ENCODE measurements at places on chromosomes 16 and 17.

- no peak for DNase-seq
Observed at GRCh38 chr16:3874242-3874641, 6.3 kb downstream of the CREBBP start.

GRCh38 chr16:69055008-69055407 is 50.4 kb upstream of the HAS3 start:
- DNase-seq = no peak

- no peak for DNase-seq
Observed at GRCh38 chr16:17556276-17557052, 85.7 kb upstream of the XYLT1 start.

DNA sequence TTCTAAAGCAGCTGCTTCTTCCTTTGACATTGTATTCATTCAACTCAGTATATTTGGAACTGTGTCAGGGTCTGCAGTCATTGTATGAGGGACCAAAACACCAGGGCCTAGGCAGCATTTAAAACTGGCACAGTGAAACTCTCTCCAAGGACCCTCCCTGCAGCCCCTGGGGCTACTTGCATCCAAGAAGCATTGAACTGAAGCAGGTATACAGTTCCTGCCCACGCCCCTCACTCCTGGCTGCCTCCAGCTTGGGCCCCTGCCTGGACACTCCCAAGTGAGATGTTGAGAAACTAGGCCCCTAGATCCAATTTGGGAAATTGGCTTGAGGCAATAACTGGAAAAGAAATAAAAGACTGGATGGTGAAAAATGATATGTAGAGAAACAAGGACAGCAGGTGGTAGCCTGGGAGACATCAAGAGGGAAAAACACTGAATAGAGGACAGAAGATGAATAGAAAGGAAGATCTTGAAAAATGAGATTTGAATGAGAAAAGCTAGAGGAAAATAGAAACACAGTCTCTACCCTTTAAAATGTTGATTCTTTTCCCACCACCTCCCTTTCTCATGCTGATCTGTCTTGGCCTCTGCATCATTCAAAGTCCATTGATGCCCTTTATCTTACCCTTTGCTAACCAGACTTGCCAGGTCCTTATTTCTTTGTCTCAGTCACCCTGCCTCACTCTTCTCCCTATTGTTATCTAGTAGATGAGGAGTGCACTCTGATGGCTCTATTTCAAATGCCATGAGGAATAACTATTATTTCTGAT is 368.8 kb upstream of the CDH8 start:
- DNase-seq = no peak

DNA sequence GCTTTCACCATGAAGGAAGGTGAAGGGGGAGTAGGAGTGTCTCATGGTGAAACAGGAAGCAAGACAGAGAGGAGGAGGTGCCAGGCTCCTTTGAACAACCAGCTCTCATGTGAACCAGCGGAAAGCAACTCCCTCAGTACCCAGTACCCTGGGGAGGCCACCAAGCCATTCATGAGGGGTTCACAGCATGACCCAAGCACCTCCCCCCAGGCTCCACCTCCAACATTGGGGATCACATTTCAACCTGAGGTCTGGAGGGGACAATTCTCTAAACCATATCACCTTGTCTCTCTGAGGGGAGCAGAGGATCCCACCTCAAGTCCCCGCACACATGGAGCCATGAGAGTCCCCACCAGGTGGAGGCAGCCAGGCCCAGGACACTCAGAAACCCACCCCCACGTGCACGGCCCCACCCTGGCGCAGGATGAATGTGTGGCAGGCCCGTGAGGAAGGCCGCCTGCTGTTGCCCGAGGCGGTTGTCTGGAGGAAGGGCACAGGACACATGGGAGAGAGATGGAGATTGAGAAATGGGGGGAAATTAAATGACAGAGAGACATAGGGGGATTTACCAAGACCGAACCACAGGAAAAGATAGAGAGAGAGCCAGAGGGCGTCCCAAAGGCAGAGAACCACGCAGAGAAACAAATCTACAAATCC is 85.9 kb downstream of the TMEM132E start:
- DNase-seq = no peak

DNA sequence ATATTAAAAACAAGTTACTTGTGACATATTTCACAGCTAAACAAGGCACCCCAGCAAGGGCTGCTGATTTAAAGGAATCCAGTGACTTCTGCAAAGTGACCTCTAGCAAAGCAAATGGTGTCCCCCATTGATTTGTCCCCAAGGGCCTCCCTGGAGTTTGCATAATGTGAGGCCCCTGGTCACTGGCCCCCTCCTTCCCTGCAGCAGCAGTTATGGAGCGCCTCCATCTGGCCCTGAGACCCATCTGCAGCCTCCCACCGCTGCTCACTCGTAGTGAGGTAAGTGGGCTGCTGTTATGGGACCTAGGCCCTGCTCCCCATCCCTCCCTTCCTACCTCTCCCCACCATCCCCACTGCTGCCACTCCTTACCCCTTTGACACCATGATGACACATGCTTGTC is 19.6 kb upstream of the EEF2K start:
- DNase-seq = no peak

GRCh38 chr17:31073411-31073810 is 21.4 kb upstream of the NF1 start:
- DNase-seq = no peak

DNA sequence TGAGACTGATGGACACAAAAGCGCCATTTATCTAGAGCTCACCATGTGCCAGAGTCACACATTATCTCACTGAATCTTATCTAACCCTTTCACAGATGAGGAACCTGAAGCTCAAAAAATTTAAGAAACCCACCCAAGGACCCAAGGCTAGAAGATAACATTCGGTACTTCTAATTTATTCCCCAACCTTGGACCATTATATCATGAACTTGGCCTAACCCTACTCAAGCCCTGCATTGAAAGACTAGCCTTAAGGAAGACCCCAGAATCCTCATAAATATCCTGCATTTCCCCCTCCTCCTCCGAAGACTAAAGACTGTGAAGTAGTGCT is 548 bp upstream of the DYNC1LI2 start:
- no peak for DNase-seq

DNA sequence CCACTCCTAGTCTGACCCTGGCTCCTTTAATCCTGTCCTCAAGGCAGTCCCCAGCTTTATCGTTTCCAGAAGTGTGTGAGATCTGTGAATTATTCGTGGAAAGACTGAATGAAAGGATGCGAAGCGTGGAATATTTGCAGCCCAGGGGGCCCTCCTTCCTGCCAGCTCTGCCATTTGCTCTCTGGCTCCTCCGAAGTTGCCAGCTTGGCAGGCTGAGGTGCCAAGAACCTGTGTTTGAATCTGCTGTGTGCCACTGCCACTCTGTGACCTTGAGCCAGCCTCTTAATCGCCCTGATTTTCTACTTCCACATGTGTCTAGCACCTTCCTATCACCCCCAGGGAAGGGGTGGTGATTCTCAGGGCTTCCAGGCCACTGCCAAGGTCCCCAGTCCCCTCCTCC is 10.8 kb downstream of the TBKBP1 start:
- DNase-seq = peak; percentile 14

DNA sequence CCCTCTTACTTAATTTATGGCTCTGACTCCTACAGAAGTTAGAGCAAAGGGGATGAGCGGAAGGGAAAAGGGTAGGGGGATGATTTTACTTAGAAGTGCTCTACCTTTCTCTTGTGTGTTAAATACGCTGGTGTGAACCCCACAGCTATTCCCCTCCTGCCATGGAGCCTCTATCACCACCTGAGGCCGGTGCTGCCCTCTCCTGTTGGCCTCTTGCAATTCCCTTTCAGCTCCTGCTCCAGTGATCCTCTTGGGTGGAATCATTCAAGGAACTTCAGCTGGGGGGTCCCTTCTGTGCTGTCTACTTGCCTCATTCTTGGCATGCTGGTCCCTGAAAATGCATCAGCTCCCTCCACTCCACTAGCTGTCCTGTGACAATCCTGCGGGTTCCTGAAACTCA is 41.8 kb upstream of the CDH8 start:
- no peak for DNase-seq

DNA sequence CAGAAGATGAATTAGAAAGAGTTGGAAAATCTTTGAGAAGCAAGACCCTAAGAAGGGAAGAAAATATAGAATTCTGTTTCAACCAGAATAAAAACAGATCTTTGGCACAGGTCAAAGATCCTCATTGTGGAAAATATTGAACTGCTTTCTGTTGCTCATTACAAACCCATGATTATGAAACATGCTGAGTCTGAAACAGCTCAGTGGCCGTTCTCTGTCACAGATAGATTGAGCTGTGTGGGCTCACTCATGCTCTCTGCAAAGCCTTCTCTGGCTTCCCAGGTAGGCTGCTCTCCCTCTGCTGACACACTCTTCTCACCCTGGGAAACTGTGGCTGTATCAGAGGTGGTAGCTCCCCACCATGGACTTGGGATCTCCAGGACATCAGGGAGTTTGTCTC is 3.4 kb upstream of the KRT38 start:
- DNase-seq = no peak

DNA sequence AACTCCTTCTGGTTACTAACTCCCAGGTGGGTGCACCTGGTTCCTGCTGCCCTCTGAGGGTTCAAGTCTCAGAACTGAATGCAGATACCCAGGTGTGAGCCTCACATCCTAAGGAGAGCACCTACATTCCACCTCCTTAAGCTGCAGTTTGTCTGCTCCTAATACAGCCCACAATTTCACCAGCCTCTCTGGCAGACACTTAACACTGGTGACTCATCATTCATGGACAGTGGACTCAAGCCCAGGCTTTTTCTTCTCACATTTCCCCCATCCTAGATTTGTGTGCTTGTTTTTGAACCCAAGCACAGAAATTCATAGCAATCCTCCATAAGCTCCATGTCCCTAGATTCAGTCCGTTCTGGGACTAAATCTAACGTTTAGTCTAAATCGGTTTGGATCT is 7.0 kb upstream of the MAF start:
- DNase-seq = no peak

DNA sequence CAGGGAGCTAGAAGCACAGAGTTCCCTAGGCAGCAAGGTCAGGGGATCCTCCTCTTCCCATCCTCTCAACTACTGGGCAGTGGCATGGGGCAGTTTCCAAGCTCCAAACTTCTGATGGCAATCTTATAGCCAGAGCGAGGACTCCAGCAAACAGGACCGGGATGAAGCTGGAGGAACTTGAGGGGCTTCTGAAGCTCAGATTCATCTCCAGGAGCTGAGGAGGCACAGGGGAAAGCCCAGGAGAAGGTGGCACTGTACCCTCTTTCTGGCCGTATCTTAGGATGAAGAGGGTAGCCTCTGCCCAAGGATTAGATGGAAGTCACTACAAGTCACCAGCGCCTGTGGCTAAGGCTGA is 50.0 kb upstream of the RPL38 start:
- DNase-seq = no peak

- no peak for DNase-seq
Observed at GRCh38 chr17:40664582-40665333, at the start of gene KRT222. KRT222 (minus strand) TSS chr17:40665177; CDS start chr17:40665099, 78 bp downstream.

- no peak for DNase-seq
Observed at GRCh38 chr17:8326511-8327302, 12.9 kb upstream of the ODF4 start.

- DNase-seq = no peak
Observed at GRCh38 chr17:58626905-58627304, 64.9 kb downstream of the TEX14 start.

DNA sequence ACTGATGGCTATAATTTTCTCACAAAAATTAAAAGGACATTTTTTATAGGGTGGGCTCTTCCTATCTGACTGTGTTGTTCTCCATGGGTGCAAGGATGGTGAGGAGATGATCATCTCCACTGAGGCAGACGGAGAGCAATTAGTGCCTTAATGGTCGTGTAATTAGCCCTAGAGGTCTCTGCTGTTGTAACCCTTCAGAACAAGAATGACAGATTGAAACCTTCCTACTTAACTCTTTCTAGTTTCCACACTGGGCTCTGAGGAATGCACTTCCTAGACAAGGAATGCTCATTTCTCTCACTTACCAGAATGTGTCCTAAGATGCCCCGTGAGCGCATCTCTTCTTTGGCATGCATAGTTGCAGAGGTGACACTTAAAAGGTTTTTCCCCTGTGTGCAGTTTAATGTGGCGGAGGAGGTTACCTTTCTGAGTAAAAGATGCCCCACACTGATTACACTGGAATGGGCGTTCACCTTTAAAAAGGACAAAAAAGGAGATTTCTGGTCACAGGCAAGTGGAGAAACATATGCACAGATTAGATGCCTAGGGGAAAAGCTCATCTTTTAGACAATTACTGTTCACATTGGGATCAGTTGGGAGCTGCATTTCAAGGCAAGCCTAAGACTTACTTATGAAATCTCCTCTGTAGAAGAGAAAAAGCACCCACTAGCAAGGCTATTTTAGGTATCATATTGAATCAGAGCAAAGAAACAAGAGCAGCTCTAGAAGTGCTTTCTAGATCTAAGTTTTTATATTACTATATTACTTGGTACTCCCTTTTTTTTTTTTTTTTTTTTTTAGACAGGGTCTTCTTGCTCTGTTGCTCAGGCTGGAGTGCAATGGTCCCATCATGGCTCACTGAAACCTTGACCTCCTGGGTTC is 53.6 kb downstream of the GRB7 start:
- DNase-seq = no peak

- DNase-seq = no peak
Observed at GRCh38 chr17:62188713-62189112, 123.6 kb upstream of the MED13 start.

- DNase-seq = no peak
Observed at GRCh38 chr16:84541999-84542817, 37.7 kb upstream of the MEAK7 start.

DNA sequence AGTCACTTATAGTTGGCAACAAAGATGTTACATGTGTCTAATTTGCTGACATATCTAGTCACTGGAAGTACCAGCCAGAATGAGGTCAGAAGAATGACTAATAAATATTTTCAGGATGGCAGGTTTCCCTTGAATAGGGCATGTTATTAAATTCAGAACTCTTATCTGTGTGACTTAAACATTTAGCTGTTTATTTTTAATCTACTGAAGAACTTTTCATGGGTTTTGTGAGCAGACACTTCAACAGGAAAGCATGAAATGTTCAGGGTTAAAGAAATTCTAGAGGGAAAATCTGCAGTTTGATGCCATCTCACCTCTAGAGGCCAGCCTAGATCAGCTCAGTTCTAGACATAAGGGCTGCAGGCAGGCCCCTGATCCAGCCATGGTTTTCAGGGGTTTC is 13.2 kb downstream of the JPT2 start:
- no peak for DNase-seq

DNA sequence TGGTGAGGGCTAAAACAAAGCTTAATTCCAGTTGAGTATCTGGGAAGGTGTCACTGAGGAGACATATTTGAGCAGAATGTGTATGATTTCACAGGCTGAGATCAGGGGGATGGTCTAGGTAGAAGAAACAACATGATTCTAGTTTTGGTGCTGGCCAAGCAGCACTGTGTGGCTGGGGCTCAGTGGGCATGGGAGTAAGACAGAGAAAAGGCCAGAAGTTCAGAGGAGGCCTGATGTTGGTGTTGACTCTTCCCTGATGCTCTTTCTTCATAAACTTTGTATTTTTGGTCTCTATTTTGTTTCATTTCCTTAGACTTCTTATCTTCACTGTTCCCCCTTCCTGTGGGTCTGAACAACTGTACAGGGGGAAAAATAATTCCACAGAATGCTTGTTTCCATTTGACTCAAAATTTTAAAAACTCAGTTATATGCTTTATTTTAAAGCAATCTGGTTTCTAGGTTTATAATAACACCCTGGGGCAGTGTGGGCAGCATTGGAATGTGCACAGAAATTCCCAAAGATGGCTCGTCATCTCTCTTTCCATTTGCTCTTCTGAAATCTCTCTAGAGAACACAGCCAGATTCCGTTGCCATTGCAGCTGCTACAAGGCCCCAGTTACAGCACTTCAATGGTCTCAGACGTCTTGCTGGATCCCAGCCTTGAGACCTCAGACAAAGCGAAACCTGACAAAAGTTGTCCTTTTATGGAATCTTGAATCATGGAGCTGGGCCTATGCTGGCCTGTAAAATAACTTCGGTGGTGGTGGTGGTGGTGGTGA is 68.3 kb downstream of the SNX11 start:
- no peak for DNase-seq

Data from activated CD8-positive, alpha-beta memory T cell treated with anti-CD3 and anti-CD28 coated beads, Interleukin-2, amount 50 U/mL, for 4 hours (primary cell).